ENCODE measurements at places on chromosomes 2 and 18.

DNA sequence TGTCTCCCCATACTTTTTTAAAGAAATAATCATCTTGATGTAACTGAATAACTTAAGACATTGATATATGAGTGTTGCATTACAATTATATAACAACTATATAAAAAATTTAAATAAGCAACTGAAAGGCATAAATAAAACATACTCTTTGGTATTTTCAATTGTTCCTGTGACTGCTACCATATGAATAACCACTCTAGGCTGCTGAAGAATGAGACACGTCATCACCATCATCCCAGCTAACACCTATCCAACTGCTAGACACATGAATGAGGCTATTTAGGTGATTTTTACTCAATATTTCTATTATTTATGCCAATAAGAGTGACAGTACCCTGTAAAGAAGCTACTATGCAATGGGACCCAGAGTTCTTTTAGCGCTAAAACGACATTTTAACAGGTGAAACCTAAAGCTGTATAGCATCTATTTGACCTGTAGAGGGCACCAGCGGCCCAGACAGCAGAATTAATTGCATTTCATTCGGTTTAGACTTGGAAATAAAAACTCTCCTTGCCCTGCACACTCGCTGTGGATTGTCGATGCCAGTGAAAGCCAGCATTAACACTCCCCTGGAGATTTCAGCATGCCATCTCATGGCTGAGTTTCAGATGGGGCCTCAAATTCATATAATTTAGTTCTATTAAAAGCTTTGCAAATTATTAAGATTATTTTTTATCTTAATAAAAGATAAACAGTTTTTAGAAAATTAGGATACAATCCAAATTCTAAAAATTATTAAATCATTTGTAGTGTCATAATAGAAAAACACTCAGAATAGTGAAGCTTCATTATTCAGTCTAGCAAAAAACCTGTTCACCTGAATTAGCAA, 89.4 kb upstream of the MAP2 start:
- DNase-seq = peak; percentile 76

GRCh38 chr18:78368726-78369125, 610.9 kb upstream of the SALL3 start:
- no peak for DNase-seq

- no peak for DNase-seq
Observed at GRCh38 chr2:148622366-148622765, 22.2 kb upstream of the EPC2 start.

DNA sequence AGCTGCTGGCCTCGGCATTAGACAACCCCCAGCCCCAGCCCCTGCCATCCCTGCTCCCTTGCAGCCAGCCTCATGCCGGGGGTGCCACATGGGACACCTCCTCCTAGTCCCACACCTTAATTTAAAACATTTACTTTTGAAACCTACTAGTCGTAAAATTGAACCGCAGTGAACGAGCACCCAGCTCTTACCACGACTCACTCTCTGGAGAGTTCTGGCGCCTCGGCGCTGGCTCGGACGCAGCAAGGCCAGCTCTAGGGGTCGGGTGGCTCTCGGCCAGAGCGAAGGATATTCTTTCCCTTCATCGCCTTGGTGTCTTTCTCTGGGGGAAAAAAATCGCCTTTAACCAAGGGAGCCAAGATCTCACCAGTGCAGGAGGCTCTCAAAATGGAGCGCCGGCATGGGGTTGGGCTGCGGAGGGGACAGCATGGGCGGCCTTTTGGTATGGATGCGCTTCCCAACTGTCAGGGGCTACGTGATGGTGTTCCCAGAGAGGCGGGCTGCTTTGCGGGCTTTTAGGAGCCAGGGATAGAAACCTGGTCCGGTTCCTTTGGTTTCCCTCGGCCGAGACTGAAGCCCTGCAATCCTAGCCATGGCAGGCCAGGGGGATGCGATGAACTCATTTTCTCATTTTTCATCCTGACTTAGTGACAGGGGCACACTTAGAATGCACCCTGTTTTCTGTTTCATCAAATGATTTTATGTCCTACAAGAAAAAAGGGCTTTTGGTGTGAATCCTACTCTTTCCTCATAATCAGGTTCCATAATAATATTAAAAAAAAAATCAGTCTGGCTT, 2.0 kb downstream of the HPCAL1 start:
- no peak for DNase-seq

DNA sequence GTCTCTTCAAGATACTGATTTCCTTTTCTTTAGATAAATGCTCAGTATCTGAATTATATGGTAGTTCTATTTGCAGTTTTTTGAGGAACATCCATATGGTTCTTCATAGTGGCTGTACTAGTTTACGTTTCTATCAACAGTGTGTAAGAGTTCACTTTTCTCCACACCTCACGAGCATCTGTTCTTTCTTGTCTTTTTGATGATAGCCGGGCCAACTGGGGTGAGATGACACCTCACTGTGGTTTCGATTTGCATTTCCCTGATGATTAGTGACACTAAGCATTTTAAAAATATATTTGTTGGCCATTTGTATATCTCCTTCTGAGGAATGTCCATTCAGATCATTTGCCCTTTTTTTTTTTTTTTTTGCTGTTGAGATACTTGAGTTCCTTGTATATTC, 458.8 kb downstream of the SETBP1 start:
- no peak for DNase-seq
